HFFc6 (cell line): ENCODE measurements at places on chromosomes 13 and 19. TPM values are rescaled to one million over a fixed set of nuclear protein-coding genes. Genes with fewer than 3 reads are reported as not detected.

GRCh38 chr19:3673506-3674439 lies 26.5 kb downstream of the PIP5K1C start:
- H3K36me3 ChIP-seq = peaks cover 6% of the 10 kb centered on the region; the same call in 1 of the 2 replicates
- no peak overlapping the region for H3K27ac ChIP-seq
- no peak overlapping the region for H3K4me3 ChIP-seq
- no peak for DNase-seq

DNA sequence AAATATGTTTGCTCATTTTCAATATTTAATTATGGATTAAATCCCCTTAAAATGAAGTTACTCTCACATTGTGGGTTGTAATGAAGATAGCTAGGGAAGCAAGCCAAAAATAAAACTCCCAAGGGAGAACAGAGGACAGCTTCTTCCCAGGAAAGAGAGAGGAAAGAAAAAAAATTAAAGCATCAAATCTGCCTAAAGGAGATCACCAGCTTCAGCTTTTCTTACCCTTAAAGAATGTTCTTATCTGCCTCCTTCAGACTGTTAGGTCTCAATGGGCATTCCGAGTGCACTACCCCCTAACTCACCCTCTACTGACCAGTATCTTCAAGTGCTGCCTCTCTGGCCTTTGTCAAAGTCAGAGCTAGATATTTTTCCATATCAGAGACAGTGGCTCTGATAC lies 55.2 kb downstream of the XPO4 start:
- H3K4me1 ChIP-seq = no peaks in the 10 kb centered on the region
- DNase-seq = no peak
- no peak overlapping the region for H3K27ac ChIP-seq
- no peaks in the 10 kb centered on the region; the same call in 1 of the 2 replicates for H3K27me3 ChIP-seq
- no peaks in the 10 kb centered on the region for H3K36me3 ChIP-seq
- H3K4me3 ChIP-seq = no peak overlapping the region

GRCh38 chr13:107067381-107067780 lies 499.4 kb upstream of the ARGLU1 start:
- no peaks in the 10 kb centered on the region; the same call in 1 of the 2 replicates for H3K4me1 ChIP-seq
- no peaks in the 10 kb centered on the region for H3K27me3 ChIP-seq
- H3K4me3 ChIP-seq = no peak overlapping the region
- no peak for DNase-seq
- no peak overlapping the region for H3K27ac ChIP-seq

DNA sequence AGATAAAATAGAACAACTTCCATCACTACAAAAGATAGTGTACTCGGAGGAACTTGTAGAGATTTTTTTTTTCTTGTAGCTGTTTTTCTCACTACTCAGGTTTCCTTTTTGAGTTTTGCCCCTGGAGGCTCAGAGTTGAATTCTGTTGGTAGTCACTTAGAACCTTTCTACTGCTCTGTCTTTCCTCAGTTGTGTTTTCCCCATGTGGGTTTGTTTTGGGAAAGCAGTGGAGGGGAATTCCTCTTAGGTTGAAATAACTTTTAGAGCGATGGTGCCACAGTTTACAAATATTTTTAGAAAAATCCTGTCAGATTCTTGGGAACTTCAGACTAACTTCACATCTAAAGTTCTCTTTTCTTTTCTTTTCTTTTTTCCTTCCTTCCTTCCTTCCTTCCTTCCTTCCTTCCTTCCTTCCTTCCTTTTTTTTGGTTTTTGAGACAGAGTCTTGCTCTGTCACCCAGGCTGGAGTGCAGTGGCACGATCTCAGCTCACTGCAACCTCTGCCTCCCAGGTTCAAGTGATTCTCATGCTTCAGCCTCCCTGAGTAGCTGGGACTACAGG lies 65.8 kb downstream of the LRCH1 start:
- peaks cover 70% of the 10 kb centered on the region for H3K4me1 ChIP-seq
- H3K27me3 ChIP-seq = peaks cover 2% of the 10 kb centered on the region; the same call in 1 of the 2 replicates
- no peak for DNase-seq
- H3K36me3 ChIP-seq = 0 out of 2 replicates have a peak, but pooled peaks cover 4% of the 10 kb centered on the region
- no peak overlapping the region for H3K27ac ChIP-seq

- no peaks in the 10 kb centered on the region for H3K36me3 ChIP-seq
- peaks cover 12% of the 10 kb centered on the region for H3K4me1 ChIP-seq
- no peak for DNase-seq
- H3K4me3 ChIP-seq = no peak overlapping the region
- H3K27ac ChIP-seq = no peak overlapping the region
These were observed 8.2 kb upstream of the OR1M1 start for GRCh38 chr19:9078651-9079050.

DNA sequence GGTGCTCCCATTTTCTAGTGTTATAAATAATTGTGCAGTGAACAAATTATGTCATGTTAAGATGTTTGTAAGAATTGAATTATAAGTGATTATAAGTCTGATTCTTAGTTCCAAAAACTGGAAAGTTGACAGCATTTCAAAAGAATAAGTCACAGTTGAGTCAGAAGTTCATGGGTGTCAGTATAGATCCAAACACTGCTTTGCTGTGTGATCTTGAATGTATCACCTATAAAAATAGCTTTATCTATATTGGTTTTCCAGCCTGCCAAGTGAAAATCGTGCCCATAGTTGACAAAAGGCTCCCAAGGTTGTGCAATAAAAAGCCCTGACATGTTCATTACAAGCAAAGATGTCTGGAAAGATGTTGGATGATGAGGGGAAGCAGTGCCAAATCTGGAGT lies 336.0 kb downstream of the MTUS2 start:
- no peak overlapping the region for H3K4me3 ChIP-seq
- H3K4me1 ChIP-seq = no peaks in the 10 kb centered on the region
- DNase-seq = no peak

The TNFSF11 gene
- not detected in 3 replicates for total RNA-seq
